ENCODE measurements at places on chromosomes 5 and 9. TPM values are rescaled to one million over a fixed set of nuclear protein-coding genes. Genes with fewer than 3 reads are reported as not detected.

The PDGFRB gene
- total RNA-seq: 9.0 TPM

The ZNF618 gene
- total RNA-seq: 6.1 TPM

The SOX30 gene
- 0.07 TPM for total RNA-seq

The INSL4 gene
- total RNA-seq: not detected

The CDKN2AIPNL gene
- total RNA-seq: 8.2 TPM

The SOHLH1 gene
- not detected for total RNA-seq

The PHF24 gene
- not detected for total RNA-seq

The ABLIM3 gene
- total RNA-seq: 160 TPM

The ABO gene
- not detected for total RNA-seq
